HFFc6 (cell line): ENCODE measurements at places on chromosomes 7 and 10.

GRCh38 chr10:83983578-83984255 lies 155.6 kb upstream of the GHITM start:
- DNase-seq: no peak

DNA sequence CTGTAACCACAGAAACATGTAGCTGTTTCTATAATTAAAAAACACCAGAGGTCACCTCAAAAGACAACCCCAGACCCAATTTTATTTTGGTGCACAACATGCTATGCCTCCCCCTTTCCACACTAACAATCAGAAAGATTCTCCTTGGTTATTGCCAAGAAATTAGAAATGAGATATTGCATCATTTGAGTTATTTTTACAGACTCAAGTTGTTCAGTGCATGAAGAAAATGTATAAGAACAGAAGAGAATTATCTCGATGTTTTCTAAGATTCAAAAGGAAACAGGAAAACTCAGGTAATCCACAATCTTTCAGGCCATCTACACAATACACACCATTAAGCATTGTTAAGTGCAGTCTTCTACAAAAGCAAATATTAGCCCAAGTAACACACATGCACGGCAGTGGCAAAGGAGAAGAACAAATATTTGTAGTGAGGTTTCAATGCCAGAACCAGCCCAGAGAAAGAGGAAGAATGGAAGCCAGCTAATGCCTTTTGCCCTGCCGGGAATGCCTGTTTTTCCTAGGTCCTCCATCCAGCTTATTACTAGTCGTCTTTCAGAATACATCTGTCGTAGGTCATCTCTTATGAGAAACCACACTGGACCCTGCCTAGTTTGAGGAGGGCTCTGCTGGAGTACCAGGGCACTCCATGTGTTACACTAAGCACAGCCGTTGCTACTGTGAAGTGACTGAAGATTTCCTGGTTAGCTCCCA lies 67.6 kb upstream of the C1GALT1 start:
- no peak for DNase-seq

DNA sequence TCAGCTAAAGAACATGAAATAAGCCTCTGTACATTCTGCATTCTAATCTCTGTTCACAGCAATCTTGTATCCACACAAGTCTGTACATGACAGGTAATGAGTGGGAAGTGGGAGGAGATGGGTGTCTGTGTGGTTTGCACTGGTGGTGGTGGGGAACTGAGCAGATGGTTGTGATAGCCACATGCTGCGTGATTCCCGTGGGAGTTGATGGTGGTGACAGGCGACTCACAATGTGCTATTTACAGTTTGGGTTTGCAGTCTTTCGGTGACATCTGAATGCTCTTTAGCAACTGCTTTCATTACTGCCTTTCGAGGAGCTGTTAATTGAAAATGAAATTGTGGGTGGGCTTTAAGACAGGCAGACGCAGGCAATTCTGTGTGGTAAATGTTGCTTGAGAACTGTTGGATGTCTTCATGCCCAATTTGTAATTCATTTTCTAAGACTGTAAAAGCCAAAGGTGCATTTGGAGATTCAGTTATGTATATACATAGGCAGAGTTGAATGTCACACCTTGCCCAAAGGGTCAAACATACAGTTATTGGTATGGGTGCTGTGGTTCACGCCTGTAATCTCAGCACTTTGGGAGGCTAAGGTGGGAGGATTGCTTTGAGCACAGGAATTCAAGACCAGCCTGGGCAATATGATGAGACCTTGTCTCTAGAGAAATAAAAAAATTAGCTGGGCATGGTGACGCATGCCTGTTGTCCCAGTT lies 308.2 kb downstream of the AUTS2 start:
- DNase-seq: no peak

GRCh38 chr7:153887749-153888569 lies 164.2 kb upstream of the DPP6 start:
- no peak for DNase-seq

DNA sequence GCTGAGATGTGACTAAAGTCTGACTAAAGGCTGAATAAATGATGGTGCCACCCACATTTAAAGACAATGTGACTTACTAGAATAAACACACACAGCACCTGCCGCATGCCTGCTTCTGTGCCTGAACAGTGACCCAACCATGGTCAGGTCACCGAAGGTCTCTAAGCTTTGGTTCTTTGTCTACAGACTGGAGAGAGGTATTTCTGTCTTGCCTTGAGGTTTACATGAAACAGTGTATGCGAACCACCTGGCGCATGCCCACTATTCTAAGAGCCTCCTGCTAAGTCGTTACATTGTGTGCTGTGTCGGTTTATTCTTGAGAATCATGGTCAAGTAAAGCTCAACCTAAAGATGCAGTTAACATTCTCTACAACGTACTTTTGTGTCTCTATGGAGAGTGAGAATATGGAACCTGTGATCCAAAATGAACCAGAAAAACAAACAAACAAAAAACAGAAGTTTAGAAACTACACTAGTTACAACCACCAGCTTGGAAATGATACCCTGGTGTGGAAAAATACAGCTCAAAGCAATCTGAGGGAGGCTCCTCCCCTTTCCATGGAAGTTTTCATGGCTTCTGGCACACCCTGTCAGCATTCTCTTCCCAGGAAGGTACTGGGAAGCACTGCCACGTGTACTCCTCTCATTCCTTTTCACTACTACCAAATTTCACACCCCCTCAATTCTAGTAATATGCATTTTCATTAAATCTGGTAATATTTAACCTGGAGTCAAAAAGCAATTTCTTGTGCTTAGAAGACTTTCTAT lies 40.0 kb downstream of the VOPP1 start:
- no peak for DNase-seq
